ENCODE measurements at places on chromosomes 12 and 14.

GRCh38 chr12:57089271-57090245 is 644 bp downstream of the NAB2 start:
- no peak for DNase-seq

GRCh38 chr14:92383805-92384204 is 60.8 kb downstream of the SLC24A4 start:
- DNase-seq: no peak

DNA sequence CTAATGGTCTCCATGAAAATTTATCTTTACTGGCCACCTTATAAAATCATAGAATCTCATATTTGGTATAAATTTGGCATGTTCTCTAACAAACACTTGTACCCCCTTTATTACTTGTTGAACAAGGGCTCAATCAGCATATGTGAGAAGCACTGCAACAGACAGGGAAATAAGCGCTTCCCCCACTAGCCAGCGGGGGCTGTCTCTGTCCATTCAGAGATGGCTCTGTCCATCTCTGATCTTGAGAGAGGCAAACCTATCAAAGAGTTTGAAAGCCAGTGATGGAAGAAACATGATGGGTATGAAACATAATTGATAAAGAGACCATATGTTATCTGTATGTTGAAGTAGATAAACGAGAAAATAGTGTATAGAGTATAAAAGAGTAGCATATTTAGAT is 326.8 kb downstream of the PDZRN4 start:
- DNase-seq: no peak

GRCh38 chr14:91996948-91997371 is 42.9 kb downstream of the TRIP11 start:
- DNase-seq: peak; percentile 41

GRCh38 chr12:124490584-124491305 is 76.7 kb downstream of the NCOR2 start:
- no peak for DNase-seq

DNA sequence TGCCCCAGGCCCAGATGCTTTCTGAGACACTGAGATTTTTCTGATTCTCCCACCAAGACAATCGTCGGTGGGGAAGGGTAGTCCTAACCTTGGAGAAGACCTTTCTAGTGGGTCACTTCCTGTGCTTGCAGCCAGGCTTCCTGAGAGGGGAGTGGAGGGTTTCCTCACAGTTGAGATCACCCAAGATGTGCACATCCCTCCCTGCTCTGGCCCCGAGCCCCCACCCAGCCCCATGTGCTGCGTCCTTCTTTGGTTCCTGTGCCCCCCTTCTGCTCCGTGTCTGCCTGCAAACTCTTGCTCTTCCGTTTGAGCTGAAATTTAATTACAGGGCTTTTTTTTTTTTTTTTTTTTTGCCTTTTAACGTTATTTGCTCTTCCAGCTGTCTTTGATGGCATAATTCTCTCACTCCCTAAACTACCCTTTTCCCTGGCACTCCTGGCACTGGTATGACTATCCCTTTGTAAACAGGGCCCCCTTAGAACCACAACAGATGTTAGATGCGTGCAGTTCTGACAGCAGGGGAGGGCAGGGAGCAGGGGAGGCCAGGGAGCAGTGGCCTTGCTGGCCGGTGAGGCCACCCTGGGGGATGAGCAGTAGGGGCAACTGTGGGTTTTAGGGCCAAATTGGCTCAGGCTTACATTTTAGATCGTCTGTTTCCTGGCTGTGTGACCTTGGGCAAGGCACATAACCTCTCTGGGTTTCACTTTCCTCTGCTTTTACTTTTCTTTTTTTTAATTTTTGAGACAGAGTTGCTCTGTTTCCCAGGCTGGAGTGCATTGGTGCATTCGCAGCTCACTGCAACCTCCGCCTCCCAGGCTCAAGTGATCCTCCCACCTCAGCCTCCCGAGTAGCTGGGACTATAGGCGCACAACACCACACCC is 144.5 kb downstream of the PHETA1 start:
- no peak for DNase-seq

- DNase-seq: no peak
Measured at GRCh38 chr14:100045642-100046344, 19.4 kb upstream of the EVL start.

DNA sequence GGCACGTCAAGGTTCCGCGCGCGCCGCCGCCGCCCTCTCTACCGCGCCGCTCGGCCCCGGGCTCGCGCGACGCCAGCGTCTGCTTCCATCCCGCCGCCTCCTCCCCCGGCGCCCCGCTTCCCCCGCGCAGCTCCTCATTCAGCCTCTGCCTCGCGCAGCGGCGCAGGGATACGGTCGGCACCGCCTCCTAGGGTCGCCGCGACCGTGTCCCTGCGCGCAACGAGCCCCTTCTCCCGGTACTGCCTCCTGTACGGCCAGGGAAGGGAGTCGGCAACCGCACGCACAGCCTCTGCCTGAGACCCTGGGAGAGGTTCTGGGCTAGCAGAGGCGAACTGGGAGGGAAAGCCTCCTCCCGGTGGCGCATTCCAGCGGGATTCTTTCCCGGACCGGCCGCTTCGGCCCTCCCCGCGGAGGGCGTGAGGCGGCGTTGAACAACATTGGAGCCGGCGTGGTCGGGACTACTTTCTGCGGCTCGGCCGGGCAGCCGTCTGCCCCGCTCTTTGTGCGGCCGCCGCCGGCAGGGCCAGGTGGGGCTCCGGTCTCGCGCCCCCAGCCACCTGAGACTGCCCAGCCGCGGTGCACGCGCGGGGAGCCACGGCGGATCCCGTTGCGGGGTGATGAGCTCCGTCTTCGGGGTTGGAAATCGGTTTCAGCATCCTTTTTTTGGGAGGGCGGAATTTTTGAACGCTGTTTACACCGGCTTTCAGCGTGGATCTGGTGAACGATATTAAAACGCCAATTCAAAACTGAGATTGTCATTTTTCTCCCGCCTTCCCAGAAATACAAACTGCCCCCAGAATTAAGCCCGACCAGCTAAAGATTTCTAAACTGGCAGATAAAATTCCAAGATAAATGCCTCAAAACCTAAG is at the start of gene LRP6:
Gene LRP6, minus strand, starts transcription at position 172 of the 869 bp plus-strand sequence. CDS start 309 bp downstream, outside the sequence.
- peak; percentile 91 for DNase-seq

DNA sequence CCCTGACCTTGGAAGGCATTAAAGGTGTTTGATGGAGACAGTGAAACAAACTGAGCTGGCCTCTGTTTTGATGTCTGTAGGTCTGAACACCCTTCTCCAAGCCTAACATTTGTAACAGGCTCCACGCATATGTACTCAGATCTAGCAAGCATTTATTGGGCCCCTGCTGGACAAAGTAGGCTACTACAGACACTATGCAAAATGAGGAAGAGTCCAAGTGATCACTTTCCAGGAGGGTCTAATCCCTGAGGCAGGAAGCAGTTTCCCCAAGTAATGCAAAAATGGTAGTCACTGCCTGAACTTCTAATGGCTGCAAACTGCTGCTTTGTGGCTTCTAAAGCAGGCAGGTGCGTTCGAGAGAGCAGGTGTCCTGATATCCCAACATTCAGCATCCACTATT is 405.8 kb downstream of the MED13L start:
- no peak for DNase-seq

DNA sequence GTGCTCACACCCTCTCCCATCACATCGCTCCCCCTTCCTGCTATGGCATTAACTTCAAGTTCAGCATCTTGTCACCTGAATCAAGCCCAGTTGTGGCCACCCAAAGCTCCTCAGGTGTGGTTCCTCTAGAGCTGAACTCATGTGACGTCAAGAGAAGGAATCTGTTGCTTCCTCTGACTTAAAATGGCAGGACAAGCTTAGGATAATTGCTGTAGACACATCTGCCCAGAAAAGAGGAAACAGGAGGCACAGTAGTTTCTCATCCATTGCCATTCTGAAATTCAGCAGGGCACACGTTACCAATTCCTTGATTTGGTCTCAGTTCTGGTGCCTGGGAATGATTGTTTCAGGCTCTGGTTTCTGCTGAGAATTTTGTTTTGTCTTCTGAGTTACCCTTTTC is 52.1 kb downstream of the RCOR1 start:
- no peak for DNase-seq

DNA sequence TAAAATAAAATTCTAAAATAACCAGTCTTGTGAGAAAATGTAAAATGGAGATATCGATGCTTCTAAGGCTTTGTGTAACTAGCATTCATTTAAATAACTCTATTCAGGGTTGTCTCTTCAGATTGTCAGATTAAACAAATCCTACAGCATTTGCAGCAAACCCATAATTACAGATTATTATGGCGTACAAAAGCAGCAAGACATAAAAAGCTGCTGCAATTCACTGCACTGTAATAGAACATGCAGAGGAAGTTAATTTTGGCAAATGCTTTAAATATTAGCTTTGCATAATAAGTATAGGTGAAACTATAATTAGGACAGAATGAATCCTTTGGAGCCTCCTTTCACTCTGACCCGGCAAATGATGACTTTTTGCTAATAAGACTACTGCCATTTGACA is 98.3 kb downstream of the INSM2 start:
- DNase-seq: no peak

- peak; percentile 83 for DNase-seq
Measured at GRCh38 chr12:122399592-122400373, 22.7 kb downstream of the CLIP1 start.

DNA sequence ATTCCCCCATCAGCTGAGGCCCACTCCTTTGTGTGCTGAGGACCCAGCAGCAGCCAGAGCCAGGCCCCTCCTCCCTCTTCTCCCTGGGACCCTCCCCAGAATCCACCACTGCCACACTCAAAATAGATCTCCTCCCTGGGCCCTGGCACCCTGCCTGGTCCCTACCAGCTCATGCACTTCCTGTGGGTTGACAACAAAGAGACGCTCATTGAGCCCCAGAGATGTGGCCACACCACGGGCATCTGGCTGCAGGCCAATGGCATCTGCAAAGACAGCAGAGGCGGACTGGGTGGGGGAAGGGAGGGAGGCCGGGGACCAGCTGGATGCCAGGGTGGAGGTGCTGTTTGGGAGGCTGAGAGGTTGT is 16.0 kb upstream of the ENDOU start:
- DNase-seq: no peak

GRCh38 chr14:30991408-30991807 is 34.0 kb upstream of the AP4S1 start:
- DNase-seq: no peak

Data from skeletal muscle cell (primary cell).